Thoracic aorta (tissue), 2 donors: ENCODE measurements at places on chromosomes 6 and 20.

- DNase-seq, result no peak
Observed at GRCh38 chr6:39801456-39802251, 9.5 kb downstream of the DAAM2 start.

DNA sequence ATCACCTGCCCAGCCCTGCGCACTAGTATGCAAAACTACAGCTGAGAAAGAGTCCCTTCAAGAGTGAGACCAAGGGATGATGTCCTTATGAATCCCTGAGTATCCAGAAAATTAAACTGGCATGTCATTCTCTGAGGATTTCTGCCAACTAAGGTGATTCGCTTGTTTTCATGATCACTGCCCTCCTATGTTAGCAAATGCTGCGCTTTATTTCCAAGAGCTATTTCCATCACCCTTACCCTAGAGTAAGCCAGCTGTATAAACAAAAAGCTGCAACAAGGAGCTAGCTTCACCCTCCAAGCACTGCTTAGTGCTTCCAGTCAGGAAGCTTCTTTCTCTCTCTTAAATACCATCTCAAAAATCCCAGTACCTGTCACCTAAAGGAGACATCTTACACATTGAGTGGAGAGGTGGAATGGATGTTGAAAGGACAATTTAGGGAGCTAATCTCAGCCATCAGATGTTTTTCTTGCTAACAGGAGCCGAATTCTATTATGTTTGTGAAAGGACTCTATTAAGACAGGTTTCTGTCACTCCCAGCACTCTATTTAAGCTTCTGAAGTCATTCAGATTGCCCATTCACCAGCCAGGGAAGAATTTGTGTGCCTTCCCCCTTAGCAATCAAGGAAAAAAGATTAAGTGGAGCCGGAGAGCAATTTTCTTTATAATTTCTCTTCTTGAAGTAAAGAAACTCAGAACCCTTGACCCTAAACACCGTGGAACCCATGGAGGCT lies 322.2 kb downstream of the NRN1 start:
- DNase-seq, result no peak

GRCh38 chr6:158629367-158630221 lies 14.9 kb downstream of the DYNLT1 start:
- no peak for DNase-seq

- no peak for DNase-seq
Observed at GRCh38 chr20:7841291-7841970, 98.8 kb downstream of the HAO1 start.

GRCh38 chr6:135006386-135006914 lies 48.2 kb downstream of the HBS1L start:
- DNase-seq, result no peak

DNA sequence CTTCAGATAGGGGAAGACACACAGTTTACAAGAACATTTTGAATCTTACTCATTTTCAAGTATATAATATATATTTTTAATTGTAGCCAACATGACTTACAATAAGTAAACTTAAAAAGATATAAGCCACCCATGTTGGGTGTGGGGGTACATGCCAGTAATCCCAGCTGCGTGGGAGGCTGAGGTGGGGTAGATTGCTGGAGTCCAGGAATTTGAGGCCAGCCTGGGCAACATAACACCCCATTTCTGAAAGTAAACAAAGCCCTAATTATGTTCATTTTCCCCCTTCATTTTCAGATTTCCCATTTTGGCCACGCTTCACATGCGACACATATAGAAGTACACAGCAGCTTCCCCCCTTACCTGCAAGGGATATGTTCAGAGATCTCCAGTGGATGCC lies 30.5 kb downstream of the SERPINB6 start:
- no peak for DNase-seq

GRCh38 chr6:13454286-13455221 lies 32.8 kb downstream of the GFOD1 start:
- DNase-seq, result no peak

DNA sequence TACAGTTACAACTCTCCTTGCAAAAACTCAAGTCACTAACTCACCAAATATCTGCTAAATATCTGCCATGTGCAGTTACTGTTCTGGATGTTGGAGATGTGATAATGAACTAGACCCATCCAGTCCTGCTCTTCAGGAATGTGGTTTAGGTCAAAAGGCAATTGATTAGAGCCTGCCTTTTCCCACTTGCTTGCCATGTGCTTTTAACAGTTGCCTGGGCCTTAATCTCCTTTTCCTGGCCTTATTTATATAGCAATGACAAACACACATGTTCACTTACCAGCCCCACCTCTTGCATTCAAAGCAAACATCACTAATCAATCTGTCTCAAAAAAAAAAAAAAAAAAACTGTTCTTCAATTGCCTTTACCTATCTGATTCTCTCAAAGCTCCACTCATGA lies 199.2 kb downstream of the ZNF217 start:
- no peak for DNase-seq

GRCh38 chr6:73308712-73309534 lies 45.2 kb downstream of the DPPA5 start:
- DNase-seq, result no peak

- no peak for DNase-seq
Observed at GRCh38 chr6:75931011-75931680, 141.3 kb downstream of the IMPG1 start.

DNA sequence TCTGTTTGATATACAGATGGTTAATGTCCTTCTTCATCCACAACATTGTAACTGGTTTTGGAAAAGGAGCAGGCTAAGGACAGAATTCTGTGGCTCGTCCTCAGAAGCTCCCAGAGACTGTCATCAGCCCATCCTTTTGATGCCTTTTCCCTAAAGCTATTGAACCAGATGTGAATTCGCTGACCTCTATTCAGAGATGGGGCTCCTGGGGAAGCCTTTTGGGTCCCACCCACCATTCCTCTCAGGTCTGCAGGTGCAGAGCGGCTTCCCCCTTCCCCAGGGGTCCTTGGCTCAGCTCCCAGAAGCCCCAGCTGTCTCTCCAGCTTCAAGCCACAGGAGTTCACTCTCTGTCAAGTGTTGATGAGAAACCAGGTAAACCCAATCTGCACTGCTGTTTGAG lies 191.7 kb downstream of the SMOC2 start:
- DNase-seq, result no peak

DNA sequence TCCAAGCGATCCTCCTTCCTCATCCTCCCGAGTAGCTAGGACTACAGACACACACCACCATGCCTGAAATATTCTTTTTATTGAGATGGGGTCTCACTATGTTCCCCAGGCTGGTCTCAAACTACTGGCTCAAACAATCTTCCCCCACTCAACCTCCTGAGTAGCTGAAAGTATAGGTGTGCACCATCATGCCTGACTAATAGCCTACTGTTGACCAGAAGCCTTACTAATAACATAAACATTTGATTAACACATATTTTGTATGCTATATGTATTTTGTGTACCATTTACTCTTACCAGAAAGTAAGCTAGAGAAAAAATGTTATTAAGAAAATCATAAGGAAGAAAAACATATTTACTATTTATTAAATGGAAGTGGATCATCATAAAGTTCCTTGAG lies 11.9 kb upstream of the WFDC10A start:
- no peak for DNase-seq

DNA sequence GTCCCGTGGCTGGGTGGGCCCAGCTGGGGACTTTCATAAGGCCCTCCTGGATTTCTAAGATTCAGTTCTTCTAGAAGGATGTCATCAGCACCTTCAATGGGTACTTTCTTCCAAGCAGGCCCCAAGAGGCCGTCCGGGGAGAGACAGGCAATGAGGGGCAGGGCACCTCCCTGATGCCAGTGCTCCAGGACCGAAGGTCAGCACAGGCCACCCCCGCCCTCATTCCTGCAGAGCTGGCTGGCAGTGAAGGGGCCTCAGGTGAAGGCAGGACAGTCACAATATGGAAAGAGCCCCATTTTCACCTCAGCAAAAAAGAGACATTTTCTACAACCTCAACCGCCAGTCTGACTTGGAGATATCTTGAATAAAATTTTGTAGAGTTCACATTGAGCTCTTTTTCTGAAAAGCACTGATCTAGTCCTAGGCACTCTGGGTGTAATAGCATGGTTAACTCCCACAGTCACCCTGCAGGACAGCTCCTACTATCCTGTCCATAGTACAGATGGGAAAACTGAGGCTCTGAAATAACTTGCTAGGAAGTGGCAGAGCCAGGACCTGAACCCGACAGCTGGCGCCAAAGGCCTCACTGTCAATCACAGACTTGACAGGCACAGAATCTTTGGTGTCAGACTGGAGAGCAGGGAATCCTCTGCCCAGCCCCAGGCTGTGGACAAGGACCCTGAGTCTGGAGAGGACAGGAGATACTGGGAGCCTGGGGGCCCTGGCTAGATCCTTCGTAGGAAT lies 50.3 kb downstream of the RRBP1 start:
- DNase-seq, result no peak

- no peak for DNase-seq
Observed at GRCh38 chr20:42024653-42025052, 406.5 kb upstream of the CHD6 start.

DNA sequence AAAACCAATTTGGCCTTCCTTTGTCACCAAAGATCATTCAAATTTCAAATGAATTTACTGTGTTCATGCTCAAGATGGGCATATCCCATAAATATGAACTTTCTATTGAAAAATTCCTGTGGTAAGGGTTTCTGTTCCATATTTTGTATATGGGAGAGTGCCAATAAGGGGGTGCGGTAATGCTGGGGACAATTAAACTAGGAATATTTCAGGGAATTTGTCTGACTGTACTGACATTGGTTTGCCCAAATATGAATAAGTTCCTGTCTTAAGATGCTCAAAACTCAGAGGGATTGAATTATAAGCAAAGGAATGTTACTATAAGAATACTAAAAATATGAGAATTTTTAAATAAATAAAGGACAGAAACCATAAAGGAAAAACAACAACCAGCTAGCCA lies 553.0 kb upstream of the MARCKS start:
- DNase-seq, result no peak

GRCh38 chr20:36526521-36527011 lies 14.8 kb upstream of the MYL9 start:
- no peak for DNase-seq

DNA sequence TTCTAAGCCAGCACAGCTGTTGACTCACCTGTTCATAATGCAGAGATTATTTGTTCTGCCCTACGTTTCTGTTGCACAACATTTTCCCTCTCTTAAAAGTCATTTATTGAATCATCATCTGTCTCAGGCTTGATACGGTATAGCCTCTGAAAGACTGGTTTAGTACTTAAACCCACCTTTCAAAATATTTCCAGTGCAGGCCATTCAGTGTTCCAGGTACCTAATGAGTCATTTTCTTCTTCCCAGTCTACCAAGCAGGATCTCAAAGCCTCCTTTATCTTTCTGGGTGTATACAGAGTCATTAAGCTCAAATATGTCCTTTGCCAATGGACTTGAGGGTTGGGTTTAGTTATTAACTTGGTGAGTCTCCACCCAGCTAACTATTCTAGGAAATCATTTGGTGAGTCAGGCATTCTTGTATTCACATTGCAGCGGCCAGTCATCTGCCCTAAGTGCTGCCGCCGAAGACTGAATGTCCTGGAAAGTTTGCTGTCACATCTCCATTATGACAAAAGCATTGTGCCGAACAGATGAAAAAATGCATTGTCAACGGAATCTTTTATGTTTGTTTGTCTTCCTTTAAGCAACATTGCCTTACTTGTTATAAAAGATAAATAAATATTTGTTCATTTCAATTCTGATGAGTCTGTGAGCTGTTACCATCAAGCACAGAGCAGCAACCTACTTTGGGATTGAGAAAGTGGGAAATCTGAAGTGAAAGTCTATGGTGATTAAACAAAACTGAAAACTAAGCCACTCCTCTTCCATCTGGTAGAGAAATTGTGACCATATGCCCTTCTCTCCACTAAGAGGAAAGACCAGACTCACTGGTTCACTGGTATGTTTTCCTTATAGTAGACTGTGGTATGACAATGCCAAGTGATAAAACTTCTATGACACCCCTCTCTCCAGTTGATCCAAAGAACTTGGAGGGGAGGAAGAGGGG lies 14.3 kb upstream of the FAM135A start:
- DNase-seq, result no peak

- no peak for DNase-seq
Observed at GRCh38 chr20:4046926-4047325, 31.6 kb upstream of the RNF24 start.

DNA sequence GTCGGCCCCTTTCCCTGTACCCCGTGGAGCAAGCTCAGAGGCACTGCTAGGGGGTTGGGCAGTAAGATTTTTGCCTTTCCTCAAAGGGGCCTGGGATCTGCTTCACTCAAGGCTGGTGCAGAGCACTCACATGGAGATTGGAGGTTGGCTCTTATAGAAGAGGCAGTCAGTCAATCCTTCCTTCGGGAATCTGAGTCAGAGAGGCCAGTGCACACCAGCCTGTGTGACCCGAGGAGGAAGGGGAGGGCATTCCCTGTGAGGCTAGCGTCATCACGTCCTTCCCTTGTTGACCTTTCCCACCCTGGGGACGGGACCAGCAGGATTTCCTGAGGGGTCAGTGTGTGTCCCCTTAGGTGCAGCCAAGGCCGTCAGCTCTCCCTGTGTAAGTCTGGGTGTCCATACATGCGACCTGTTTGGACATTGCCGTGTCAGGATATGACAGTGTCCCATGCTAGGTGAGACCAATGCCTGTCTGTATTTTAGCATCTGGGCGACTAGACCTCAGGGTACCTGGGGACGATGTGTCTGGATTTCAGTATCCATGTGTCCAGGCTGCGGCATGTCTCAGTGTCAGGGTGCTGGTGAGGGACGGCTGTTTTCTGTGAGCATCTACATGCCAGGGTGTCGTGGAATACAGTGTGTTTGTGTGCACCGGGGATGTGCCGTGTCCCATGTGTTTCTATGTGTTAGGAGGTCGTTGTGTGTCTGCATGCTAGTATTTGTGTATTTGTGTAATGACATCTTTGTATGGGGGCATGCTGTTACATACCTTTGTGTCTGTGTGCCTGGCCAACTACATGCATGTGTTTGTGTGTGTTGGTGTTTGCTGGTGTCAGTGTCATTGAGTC lies 2.8 kb upstream of the ZNF512B start:
- DNase-seq, result no peak

GRCh38 chr6:9933677-9934076 lies 481.2 kb downstream of the TFAP2A start:
- DNase-seq, result no peak

DNA sequence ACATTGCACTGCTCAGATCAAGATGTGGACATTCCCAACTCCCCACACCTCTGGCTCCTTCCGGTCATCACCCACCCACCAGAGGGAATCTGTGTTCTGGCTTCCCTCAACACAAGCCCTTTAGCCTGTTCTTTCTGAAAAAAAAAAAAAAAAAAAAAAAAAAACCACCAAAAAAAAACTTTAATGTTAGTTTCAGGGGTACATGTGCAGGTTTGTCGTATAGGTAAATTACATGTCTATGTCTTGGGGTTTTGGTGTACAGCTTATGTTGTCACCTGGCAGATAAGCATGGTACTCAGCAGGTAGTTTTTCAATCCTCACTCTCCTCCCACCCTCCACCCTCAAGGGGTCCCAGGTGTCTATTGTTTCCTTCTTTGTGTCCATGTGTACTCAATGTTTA lies 135.8 kb upstream of the FOXA2 start:
- no peak for DNase-seq

DNA sequence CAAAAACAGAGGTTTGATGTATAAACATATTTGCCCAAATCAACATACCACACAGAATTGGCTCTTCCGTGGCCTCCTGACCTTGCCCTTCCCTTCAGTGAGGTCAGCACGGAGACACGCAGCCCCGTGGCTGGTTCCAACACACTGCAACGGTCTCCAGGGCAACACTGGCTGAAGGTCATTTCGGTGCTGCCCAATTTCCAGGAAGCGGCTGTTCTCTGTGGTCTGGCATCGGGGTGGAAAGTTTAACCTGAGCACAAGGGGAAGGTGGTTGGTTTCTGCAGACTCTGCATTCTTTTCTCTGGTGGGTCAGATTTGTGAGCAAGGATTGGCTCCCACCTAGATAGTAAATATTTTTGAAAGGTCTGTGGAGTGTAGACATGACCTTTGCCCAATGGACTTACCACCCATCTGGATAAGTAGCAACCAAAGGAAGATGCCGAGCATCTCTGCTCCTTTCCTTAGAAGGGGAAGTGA lies 177.6 kb upstream of the PHACTR1 start:
- no peak for DNase-seq
